ENCODE measurements at places on chromosomes 2 and 18.

DNA sequence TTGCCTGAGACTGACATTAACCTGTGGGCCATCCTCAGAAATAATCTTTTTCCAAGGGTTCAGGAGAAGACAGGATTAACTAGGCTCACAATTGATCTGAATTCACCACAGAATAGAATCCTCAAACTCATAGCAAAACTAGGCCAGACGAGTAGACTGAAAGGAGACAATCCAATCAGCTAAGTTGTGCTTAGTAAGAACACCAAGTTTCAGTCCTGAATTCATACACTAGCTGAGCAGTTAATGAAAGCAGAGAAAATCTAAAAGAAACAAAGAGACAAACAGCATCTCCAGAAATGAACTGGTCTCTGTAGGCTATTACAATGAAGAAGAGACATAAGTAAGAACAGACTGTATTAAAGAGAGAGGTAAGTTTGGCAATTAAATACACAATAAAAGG lies 89.5 kb downstream of the GORASP2 start:
- no peak for DNase-seq

GRCh38 chr2:27814758-27815157 lies 43.2 kb downstream of the MRPL33 start:
- no peak for DNase-seq

GRCh38 chr2:237594514-237594871 lies 4.0 kb upstream of the RAB17 start:
- DNase-seq = no peak

DNA sequence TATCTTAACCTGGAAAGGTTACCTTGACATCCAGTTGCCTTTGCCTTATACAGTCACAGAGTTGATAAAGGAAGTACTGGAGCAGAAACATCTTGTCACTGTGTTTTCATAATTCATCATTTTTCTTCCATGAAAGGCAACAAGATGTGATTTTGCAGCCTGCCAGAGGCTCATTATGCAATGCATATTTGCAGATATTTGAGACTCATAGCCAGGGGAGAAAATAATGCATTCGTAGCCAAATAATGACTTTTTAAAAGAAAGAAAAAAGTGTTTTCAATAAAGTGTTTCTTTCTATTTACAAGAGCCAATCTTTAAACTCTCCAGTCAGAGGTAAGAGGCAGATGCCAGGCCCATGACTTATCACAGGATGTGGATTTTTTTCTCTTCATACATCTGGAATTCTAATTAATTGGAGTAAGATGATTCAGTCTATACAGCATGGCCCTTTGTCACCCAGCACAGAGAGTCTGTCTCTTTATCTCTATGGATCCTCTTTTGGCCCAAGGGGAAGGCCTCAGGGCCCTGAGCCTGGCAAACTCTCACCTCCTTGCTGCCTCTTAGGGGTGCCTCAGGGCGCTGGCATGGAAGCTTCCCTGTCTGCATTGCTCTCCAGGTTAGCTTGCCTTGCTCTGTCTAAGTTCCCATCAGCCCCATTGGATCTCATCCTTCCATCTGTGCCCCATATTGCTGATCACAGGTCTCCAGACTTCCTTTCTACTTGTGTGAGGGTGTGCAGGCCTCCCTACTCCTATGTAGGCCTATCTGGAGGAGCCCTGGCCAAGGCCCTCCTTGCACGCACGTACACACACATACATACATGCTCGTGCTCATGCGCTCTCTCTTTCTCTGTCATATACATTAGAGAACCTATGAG lies 247.7 kb downstream of the TPGS2 start:
- no peak for DNase-seq

- DNase-seq = no peak
Measured at GRCh38 chr2:122927710-122928557, 1097.2 kb upstream of the CNTNAP5 start.

DNA sequence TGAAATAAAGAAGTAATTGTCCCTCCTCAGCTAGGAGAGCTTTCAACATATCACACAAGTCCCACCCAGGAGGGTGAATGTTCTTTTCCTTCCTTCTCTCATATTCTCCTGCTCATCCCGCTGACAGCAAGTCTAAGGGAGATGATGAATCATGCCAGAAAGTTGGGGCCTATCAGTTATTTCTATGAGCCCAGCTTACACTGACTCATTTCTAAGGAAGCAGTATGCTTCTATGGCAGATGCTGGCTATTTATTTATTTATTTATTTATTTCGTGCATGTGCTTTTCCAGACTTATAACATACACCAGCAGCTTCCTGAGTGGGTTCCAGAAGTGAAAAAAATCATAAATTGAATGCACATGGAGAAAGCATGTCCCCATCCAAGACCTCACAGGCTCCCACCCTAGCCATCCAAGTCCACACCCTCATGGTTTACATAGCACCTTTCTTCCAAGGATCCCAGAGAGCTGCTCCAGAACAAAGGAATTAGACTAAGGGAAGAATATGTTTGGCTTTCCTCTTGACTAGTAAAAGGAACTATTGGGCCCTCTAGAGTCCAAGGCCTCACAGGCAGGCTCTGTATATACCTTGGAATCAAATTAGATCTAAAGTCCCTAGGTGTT lies 1074.2 kb upstream of the ZEB2 start:
- DNase-seq = no peak

- no peak for DNase-seq
Measured at GRCh38 chr18:57519668-57520424, 66.7 kb downstream of the FECH start.

- DNase-seq = no peak
Measured at GRCh38 chr2:113876503-113877387, 13.1 kb upstream of the ACTR3 start.

- no peak for DNase-seq
Measured at GRCh38 chr2:187543488-187543887, 10.7 kb downstream of the TFPI start.

GRCh38 chr2:206937555-206937954 lies 1.8 kb upstream of the CPO start:
- no peak for DNase-seq

GRCh38 chr2:140863713-140864112 lies 1267.1 kb downstream of the LRP1B start:
- DNase-seq = no peak

- DNase-seq = no peak
Measured at GRCh38 chr2:197312186-197312585, 1.6 kb upstream of the ANKRD44 start.

- DNase-seq = no peak
Measured at GRCh38 chr2:233480490-233481202, 85.9 kb downstream of the USP40 start.

DNA sequence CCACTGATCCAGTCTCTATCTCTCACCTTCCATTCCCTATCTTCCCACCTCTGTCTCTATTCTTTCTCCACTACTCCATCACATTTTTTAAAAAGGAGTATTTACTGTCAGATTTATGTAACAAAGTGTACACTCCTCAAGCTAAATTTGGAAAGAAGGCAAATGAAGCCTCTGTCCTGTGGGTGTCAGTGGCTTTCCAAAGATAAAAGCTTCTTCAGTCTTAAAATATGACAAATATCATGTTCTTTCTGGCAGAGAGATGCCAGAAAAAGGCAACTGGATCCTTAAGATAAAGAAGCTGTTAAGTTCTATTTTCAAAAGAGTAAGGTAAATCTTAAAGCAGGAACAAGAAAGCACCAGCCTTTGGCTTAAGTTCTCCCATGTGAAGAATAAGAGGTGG lies 7.1 kb downstream of the DUSP11 start:
- no peak for DNase-seq

DNA sequence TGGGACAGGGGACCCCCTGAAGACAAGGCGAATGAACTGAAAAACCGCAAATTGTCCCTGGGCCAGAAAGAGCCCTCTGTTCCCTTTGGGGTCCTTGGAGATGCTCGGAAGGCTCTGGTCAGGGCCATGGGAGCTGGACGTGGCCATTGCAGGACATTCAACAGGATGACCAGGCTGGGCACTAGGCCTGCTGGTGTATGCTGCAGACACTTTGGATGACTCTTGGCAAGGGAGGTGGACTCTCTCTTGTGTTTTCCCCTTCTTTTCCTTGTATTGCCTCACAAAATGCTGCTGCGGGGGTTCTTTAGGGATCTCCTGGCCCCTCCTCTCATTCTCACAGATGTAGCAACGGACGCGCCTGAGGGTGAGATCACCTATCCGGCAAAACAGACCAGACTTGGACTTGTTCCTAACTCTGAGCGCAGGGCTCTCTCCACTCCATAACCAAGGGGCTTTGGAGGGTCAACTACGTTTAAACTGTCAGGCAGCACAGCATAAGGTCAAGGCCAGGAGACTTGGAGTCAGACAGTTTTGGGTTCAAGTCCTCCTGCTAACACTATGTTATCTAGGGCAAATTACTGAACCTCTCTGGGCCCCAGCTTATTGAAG lies 41.8 kb upstream of the SH3RF3 start:
- DNase-seq = no peak

DNA sequence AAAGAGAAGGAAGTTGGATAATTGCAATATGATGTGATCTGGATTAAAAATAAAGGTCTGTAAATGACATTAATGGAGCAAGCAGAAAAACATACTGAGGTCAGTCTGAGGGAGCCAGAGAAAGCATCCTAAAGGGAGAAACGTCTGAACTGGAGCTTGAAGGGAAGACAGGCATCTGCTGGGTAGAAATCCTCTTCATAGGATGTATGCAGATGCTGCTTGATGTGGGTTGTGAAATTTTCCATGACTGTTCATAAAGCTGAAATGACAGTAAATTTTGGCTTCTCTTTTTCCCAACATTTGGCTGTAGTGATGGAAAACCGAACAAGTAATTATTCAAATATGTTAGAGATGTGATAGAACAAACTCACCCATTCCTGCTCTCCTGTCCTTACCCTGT lies 287.6 kb downstream of the CAMKMT start:
- no peak for DNase-seq

GRCh38 chr18:63603355-63603754 lies 16.2 kb downstream of the SERPINB13 start:
- DNase-seq = no peak
